Activated B cell treated with CpG ODN at 0.5 μM for 24 hours (primary cell): ENCODE measurements at places on chromosomes 7 and 10. TPM values are rescaled to one million over a fixed set of nuclear protein-coding genes. Genes with fewer than 3 reads are reported as not detected.

The FAM180A gene
- not detected in 2 replicates for total RNA-seq

- no peak overlapping the region for H3K27ac ChIP-seq
- no peak for DNase-seq
- no peak overlapping the region for H3K4me3 ChIP-seq
Observed at GRCh38 chr7:129713544-129713943, 102.0 kb downstream of the NRF1 start.

DNA sequence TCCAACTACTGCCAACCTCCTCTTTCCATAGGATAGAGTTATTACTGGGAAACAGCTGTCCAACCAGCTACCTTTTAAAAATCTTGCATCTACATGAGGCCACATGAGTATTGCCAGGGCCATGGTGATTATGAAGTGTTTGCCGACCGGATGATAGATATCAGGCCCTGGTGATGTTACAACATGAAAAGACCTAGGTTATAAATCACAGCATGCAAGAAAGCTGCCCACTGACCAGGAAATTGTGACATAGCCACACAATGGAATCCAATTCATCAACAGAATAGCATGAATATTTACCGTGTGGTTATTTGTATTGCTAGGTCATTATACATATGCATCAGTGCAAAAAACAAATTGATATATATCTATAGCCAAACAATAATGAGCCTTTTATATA lies 517.0 kb downstream of the INHBA start:
- H3K27me3 ChIP-seq, result no peaks in the 10 kb centered on the region
- no peak overlapping the region for H3K27ac ChIP-seq
- no peaks in the 10 kb centered on the region for H3K4me1 ChIP-seq

GRCh38 chr7:770741-771166 lies 43.7 kb upstream of the PRKAR1B start:
- no peak for DNase-seq
- no peaks in the 10 kb centered on the region for H3K27me3 ChIP-seq
- peaks cover 49% of the 10 kb centered on the region for H3K36me3 ChIP-seq
